ENCODE measurements at places on chromosomes 5 and 9. TPM values are rescaled to one million over a fixed set of nuclear protein-coding genes. Genes with fewer than 3 reads are reported as not detected.

DNA sequence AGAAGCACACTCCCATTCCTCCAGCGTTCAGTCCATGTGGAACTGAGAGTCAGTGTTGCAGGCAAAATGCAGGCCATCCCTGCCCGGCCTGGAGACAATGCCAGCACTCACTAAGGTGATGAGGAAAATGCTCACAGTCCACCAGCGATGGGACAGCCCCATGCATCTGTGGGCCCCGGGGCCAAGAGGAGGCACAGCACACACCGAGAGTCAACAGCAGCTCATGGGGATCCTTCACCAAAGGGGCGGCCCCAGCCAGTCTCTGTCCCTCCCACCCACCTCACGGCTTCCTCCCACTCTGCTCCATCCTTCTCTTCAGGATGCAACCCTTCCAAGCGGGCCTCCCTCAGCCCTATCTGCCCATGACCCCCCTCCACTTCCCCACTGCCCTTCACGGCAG is 6.2 kb downstream of the SEMA4D start:
- DNase-seq, result no peak

GRCh38 chr5:151066920-151067319 is 13.9 kb downstream of the TNIP1 start:
- DNase-seq, result no peak

- DNase-seq, result no peak
Observed at GRCh38 chr5:61289241-61289640, 42.8 kb upstream of the ZSWIM6 start.

GRCh38 chr9:121483049-121483448 is 16.6 kb downstream of the GGTA1 start:
- no peak for DNase-seq

- DNase-seq, result no peak
Observed at GRCh38 chr9:116868201-116868600, 181.1 kb downstream of the TRIM32 start.

- no peak for DNase-seq
Observed at GRCh38 chr5:112534611-112535255, 115.7 kb upstream of the EPB41L4A start.

- DNase-seq, result no peak
Observed at GRCh38 chr5:137142346-137142745, 356.8 kb downstream of the SPOCK1 start.

GRCh38 chr5:96582343-96582742 is 79.8 kb upstream of the CAST start:
- DNase-seq, result no peak

DNA sequence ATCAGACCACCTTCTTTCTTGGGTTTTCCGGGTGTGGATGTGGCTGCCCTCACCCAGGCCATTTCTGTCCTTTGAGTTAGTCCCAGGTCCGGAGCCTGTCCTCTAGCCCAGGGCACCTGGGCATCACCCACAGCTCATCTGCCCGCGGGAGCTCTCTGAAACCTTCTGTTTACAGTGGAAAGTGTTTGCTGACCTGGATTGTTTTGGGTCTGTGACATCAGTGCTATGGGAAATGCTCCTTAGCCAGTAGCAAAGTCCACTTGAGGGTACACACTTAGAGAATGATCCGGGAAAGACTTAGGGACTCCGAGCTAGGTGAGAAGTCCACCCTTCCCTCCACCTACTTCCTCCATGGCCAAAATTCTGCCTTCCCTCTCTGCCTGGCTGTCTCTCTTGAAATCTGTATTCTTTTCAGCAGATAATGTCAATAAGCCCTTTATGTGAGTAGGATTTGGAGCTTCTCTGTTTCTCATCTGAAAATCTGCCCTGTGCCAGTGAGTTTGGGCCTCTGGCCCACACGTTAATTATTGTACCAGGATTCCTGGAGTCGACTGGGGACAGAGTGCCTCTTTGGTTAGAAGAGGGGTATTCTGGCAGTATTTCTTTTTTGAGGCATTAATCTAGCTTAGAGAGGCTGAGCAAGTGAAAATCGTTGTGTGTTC is 19.9 kb downstream of the ABLIM3 start:
- no peak for DNase-seq

DNA sequence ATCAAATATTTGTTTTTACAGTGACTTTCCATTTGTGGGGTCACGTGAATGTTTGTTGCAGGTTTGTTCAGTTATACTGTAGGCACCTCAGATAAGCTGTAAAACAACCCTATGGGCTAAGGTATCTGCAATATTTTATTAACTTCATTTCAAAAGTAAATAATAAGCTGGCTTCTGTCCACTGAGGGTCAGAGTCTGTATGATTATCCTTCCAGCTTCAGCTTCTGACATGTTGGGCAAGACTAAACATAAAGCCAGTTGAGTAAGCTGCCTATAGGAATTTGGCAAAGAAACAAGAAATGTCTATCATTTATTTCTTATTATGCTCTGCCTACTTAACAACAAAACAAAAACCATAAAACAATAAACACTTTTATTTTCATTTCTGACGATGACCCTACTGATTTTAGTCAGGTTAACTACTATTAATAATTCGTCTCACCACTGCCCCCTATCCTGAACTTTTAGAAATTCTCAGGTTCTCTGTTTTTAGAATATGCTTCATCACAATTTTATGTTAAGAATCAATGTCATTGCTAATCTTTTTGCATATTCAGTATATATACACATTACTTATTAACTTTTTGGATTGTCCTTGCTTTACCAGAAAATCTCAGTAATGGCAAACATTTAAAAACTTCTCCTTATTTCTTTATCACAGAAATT is 413.6 kb upstream of the ADAMTSL1 start:
- DNase-seq, result no peak

- peak; percentile 78 for DNase-seq
Observed at GRCh38 chr9:89497978-89498851, at the start of gene SEMA4D. SEMA4D (minus strand) TSS chr9:89498113; CDS start chr9:89405456, 92,657 bp downstream.

DNA sequence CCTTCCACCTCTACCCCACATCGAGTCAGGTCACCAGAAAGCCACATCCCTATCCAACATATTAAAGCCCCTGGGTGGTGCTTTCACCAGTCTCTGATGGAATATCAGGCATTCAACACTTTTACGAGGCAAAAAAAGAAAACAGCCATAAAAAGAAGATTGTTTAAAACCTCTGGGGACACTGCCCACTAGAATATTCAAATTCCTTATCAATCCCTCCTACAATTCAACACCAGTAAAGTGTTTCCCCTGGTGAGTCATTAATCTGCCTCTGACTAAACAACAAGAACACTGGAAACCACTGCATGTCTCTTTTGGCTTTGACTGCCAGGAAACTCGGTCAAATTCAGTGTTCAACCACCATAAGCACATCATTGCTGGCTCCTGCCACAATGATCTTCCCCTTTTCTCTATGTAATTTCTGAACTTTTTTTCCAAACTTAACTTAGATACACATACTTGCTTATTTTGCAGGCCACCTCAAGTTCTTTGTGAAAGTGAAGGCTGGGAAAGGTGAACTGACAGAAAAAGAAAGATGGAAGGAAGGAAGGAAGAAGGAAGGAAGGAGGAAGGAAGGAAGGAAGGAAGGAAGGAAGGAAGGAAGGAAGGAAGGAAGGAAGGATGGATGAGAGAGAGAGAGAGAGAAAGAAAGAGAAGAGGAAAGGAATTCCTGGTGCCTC is 105.3 kb downstream of the PAX5 start:
- no peak for DNase-seq

GRCh38 chr5:171660434-171660833 is 125.2 kb upstream of the SMIM23 start:
- no peak for DNase-seq

- DNase-seq, result no peak
Observed at GRCh38 chr5:1807451-1808185, 6.4 kb downstream of the NDUFS6 start.

IL13 gene
- not detected for total RNA-seq

ARSI gene
- 0.25 TPM for total RNA-seq

PCDHA2 gene
- not detected for total RNA-seq

KCNV2 gene
- total RNA-seq, result not detected

PKD2L2 gene
- total RNA-seq, result 0.55 TPM

PTPRD gene
- 6.1 TPM for total RNA-seq

PCSK5 gene
- total RNA-seq, result 4.1 TPM

ANKRD33B gene
- total RNA-seq, result 6.7 TPM
